ACHN (cell line): ENCODE measurements at places on chromosomes 4 and X.

- no peak for DNase-seq
Observed at GRCh38 chrX:138723301-138723700, 11.8 kb upstream of the FGF13 start.

- DNase-seq, result no peak
Observed at GRCh38 chr4:76905521-76905920, 7.6 kb upstream of the SOWAHB start.

DNA sequence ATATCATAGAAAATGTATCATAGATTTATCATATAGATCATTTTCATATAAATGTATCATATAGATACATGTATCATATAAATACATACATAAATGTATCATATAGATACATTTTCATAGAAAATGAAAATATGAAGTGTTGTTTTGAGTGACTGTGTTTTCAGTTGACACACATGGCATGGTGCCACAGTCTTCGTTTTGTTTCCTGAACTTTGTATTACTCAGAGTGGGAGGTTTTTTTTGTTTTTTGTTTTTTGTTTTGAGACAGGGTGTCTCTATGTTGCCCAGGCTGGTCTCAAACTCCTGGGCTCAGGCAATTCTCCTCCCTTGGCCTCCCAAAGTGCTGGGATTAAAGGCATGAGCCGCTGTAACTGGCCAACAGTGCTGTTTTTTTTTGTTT is 3.9 kb downstream of the RBM10 start:
- DNase-seq, result no peak

GRCh38 chr4:62359441-62360155 is 1159.5 kb downstream of the ADGRL3 start:
- no peak for DNase-seq

GRCh38 chr4:85573270-85573669 is 98.3 kb downstream of the ARHGAP24 start:
- DNase-seq, result no peak
